ENCODE measurements at places on chromosomes 7 and 10.
A peak's percentile ranks its signal among the peaks of the same experiment; 100 is the strongest.

GRCh38 chr7:148862481-148862880 lies 21.6 kb downstream of the EZH2 start:
- DNase-seq, result no peak

GRCh38 chr7:157409753-157410727 lies 73.2 kb downstream of the DNAJB6 start:
- DNase-seq, result no peak

- DNase-seq, result no peak
Observed at GRCh38 chr10:33095867-33096815, 138.1 kb upstream of the ITGB1 start.

DNA sequence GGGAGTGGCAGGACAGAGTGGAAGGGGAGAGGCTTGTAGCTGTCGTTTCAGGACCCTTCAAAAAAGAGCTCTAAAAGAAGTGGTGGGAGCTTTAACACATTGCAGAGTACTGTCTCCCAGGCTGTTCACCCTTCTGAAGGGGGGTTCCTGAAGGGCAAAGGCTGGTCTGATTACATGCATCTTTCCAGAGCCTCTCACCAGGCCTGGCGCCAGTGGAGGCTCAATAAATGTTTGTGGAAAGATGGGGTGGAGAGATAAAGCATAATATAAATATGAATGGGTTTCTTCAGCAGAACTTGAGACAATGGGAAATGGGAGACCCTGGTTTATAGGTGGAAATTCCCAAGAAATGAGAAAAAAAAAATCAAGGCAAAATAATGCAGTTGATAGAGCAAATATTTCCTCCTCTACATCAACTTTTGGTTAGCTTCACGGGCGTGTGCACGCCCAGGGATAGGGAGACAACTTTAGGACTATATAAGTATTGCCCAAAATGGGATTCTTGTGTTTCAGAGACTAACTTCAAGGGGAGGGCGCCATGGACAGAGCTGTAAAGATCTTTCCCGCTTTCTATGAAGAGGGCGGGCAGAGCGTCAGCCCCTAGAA lies 613 bp upstream of the BUB3 start:
- DNase-seq, result no peak

- DNase-seq, result no peak
Observed at GRCh38 chr10:89301232-89301631, 614 bp upstream of the IFIT2 start.

DNA sequence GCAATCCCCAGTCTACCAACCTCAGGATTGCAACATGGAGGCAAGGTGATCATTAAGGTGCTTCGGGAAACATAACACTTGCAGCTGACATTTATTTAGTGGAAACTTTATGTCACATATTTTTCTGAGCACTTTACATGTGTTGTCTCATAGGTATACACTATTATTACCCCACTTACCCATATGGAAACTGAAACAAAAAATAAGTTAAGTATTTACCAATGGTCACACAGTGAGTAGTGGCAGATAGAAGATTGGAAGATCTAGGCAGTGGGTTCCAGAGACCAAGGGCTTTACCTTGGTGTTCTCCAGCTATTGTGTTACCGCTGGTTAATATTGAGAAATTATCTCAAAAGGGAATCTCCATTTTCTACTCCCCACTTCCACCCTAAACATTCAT lies 1279.1 kb upstream of the SORCS1 start:
- no peak for DNase-seq

DNA sequence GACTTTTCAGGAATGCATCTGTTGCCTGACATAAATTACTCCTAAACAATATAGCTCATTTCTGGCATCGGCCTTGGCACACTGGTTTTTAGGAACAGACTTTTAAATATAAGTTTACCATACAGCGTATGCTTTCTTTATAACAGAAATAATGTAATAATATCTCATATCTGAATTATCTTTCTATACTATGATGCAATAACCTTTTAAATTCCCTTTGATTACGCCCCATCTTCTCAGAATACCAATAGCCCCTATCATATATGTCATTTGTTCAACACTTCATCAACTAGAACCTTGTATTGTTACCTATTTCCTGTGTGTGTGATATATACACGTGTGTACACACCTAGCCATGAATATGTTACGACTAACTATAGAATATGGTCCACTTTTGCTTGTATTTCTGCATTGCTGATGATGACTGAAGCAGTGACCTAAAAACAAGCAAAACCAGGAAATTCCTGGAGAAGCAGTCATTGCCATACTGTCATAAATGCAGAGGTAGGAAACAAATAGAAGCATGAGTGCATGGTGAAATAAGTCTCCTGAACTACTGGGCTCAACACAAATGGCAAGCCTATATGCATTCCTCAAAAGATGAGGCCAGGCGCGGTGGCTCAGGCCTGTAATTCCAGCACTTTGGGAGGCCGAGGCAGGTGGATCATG lies 618.4 kb upstream of the NRP1 start:
- DNase-seq, result no peak

- no peak for DNase-seq
Observed at GRCh38 chr10:124305131-124305530, 113.6 kb downstream of the OAT start.

GRCh38 chr7:17771901-17772408 lies 168.3 kb downstream of the SNX13 start:
- no peak for DNase-seq

GRCh38 chr7:151744656-151745638 lies 132.0 kb downstream of the PRKAG2 start:
- no peak for DNase-seq

DNA sequence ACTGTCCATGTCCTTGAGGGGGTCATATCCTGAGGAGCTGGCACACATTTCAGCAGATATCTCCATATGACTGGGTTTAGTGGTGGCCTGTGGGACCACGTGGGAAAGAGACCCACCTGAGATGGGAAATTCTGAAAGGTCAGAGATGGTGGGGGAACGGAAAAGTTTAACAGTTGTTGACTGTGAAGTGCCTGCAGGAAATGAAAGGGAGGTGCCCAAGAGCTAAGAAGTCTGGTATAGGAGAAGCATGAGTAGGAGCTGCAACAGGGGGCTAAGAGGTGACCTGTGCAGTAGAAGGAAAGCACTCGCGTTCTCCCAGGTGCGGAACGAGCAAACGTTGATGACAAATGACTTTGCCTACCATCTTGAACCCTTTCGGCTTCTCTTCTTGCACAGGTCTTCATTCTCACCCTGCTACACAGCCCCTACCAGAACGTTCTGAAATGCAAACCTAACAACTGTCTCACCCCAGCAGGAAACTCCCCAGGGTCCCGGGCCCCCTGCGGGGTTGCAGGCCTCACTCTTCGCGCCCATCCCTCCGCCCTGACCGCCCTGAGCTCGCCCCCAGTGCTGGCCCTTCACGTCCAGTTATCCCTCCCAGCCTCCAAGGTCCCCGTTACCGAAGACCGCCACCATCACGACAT lies 9.8 kb upstream of the FXYD4 start:
- DNase-seq, result no peak

GRCh38 chr7:98617051-98617959 lies at the start of gene NPTX2:
NPTX2 (plus strand) TSS chr7:98617285; CDS start chr7:98617462, 177 bp downstream.
- DNase-seq, result peak; percentile 64

- no peak for DNase-seq
Observed at GRCh38 chr10:69769395-69769992, 32.2 kb upstream of the COL13A1 start.

DNA sequence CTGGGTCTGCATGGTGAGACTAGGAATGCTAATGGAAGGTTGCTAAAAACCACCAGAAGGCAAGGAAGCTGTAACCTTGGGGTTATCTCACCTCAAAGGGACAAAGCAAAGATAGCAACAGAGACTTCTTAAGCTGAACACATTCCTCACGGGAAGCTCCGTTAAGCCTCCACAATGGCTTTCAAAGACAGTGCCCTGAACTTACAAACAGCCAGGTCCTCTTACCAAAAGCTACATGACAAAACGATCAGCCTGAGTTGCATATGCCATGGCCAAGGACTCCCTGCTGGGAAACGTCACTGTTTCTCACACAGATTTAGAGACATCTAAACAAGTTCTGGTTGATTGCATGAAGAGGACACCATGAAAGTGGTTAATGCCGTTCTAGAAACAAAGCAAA lies 52.7 kb downstream of the HTR5A start:
- DNase-seq, result no peak

Measured in occipital lobe (tissue), 3 donors.